ENCODE measurements at places on chromosomes 6 and 20.

DNA sequence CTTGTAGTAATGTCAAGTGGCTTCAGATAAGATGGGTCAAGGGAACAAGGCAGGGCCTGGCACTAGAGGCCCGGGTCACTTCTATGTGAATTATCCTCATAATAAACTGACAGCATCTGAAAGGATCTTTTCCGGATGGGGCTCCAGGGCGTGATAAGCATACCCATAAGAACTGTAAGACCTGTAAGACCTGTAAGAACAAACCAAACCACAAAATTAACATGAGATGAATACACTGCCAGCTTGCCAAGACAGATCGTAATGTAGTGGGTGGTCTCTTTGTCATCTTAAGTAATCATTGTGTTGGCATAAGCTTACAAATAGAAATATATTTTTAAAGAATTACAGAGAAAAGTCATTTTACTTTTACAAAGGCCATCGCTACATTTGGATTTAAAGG lies 334.9 kb downstream of the RFPL4B start:
- DNase-seq: no peak

GRCh38 chr20:12077875-12078274 lies 160.2 kb downstream of the BTBD3 start:
- DNase-seq: no peak

DNA sequence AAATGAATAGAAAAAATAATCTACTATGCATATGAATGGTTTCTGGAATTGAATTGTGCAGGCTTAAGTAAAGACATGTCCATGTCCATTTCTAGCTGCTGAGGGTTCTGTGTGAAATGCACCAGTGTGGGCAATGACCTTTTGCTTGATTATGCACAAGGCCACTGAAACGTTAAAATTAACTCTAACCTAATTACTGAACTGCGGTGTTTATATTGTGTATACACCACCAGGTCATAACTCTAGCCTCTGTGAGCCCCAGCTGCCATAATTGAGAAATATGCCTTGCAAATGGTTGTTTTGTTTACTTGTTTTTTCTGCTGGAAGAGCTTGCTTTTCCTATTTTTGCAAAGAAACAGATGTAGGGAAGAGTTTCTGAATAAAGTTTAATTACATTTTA lies 46.1 kb downstream of the RSPO3 start:
- no peak for DNase-seq

- no peak for DNase-seq
These were observed 85.6 kb upstream of the SRSF6 start for GRCh38 chr20:43372051-43372450.

GRCh38 chr6:31251261-31251660 lies 20.6 kb downstream of the HLA-C start:
- no peak for DNase-seq

- DNase-seq: no peak
These were observed 118.9 kb downstream of the TMEM170B start for GRCh38 chr6:11656491-11656890.

- DNase-seq: no peak
These were observed 55.6 kb upstream of the KIF25 start for GRCh38 chr6:167941822-167942221.

DNA sequence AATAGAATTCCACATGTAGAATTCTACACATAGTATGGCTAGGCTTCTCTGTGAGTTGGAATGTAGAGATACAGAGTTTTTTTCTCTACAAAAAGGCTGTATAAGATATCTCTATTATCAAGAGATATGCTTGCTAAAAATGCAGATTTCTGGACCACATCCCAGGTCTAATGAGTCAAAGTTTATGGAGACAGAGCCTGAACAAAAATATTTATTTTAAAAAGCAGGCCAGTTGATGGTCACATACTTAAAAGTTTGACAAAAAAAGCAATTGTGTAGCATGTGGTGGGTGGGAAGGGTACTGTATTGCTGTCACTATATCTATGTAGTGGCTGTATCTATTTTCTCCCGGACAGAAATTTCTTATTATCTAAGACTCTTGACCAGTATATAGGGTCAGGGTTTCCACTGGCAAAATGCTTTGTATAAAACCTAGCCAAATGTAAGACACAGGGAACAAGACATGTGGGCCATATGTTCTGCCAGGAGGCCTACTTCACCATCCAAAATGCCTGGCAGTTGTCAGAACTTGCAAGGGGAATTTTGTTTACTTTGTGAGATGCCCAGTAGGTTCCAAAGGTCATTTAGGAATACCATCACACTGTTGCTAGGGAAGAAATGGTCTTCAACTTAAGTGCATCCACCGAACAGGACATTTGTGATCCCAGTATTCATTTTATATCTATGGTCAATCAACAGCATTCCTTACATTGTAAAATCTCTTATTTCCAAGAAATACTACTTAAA lies 60.6 kb downstream of the SHPRH start:
- no peak for DNase-seq

DNA sequence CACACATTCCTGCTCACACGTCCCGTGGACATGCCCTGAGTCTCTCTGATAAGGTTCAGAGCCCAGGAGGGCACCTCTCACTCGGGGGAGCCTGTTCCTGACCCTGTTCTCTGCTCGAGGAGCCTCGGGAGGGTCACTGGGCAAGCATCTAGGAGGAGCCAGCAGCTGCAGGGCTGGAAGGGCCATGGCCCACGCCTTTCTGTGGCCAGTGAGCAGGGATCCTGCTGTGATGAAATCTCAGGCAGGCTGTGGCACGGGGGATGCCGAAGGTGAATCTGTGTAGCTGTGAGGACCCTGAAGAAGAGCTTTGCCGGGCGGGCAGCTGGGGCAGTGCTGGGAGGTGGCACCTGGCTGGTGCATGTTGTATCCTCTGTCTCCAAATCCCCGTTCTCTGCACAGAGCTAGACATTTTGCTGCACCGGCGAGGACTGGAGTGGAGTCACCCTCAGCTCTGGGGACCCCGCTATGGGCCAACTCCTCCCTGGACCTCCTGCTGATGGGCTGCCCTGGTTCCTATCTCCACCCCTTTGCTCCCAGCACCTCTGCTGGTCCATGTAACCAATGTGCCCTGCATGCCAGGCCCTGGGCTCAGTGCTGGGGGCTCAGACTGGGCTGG lies 7.1 kb upstream of the NPBWR2 start:
- peak; percentile 37 for DNase-seq

GRCh38 chr20:44247586-44248409 lies 690 bp downstream of the GDAP1L1 start:
- no peak for DNase-seq

GRCh38 chr20:5526516-5526915 lies 209.8 kb upstream of the PROKR2 start:
- DNase-seq: no peak

GRCh38 chr6:28980852-28981430 lies 24.2 kb downstream of the ZNF311 start:
- peak; percentile 63 for DNase-seq

- DNase-seq: no peak
These were observed 4.1 kb upstream of the ENPP5 start for GRCh38 chr6:46174904-46175303.

DNA sequence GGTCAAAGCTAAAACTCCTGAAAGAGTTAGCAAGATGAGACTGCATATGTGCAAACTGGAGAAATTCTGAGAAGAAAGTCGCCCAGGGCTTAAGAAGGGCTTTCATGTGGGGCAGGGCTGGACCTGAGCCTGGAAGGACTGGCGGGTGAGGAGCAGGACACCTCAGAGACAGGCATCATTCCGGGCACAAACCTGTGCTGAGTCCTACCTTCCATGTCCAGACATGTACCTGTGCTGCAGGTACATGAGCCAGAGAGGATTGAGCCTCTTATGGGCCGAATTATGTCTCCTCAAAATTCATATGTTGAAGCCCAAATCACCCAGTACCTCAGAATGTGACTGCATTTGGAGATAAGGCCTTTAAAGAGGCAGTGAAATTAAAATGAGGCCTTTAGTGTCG lies 171.0 kb downstream of the QRSL1 start:
- DNase-seq: no peak

- no peak for DNase-seq
These were observed 22.5 kb downstream of the KIAA0408 start for GRCh38 chr6:127436578-127437110.

DNA sequence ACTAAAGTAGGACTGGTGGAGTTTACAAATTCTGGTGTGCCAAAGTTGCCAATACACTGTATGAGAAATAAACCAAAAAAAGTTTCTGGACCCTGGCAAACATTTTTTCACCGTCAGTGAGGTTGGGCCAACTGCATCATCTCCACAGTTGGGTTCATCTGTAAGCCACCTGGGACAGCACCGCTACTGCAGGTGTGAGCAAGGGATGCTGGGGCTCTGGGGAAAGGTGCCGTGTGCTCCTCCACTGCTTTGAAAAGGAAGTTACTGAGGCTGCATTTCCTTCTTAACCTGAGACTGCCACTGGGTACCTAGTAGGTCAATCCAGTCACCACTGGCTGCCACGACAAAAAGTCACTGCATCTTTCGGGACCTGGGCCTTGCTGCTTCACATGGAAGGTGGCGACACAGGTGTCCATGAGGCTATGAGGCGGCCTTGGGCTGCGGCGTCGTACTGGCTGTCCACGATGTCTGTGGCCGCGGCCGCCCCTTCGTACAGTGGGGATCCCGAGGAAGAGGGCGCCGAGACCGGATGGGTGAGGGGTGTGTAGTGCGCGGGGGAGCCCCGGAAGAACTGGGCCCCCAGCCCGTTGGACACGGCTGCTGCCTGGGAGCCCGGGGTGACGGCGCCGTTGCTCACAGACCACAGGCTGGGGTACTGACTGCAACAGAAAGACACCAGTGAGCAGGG lies 9.6 kb downstream of the TBXT start:
- no peak for DNase-seq

GRCh38 chr6:111147440-111147839 lies 60.1 kb downstream of the SLC16A10 start:
- DNase-seq: no peak

- DNase-seq: no peak
These were observed 97.2 kb downstream of the LINC00237 start for GRCh38 chr20:21008951-21009350.
